ENCODE measurements at places on chromosomes 7 and 10.

GRCh38 chr10:99346247-99346646, 17.1 kb downstream of the CNNM1 start:
- DNase-seq, result no peak

DNA sequence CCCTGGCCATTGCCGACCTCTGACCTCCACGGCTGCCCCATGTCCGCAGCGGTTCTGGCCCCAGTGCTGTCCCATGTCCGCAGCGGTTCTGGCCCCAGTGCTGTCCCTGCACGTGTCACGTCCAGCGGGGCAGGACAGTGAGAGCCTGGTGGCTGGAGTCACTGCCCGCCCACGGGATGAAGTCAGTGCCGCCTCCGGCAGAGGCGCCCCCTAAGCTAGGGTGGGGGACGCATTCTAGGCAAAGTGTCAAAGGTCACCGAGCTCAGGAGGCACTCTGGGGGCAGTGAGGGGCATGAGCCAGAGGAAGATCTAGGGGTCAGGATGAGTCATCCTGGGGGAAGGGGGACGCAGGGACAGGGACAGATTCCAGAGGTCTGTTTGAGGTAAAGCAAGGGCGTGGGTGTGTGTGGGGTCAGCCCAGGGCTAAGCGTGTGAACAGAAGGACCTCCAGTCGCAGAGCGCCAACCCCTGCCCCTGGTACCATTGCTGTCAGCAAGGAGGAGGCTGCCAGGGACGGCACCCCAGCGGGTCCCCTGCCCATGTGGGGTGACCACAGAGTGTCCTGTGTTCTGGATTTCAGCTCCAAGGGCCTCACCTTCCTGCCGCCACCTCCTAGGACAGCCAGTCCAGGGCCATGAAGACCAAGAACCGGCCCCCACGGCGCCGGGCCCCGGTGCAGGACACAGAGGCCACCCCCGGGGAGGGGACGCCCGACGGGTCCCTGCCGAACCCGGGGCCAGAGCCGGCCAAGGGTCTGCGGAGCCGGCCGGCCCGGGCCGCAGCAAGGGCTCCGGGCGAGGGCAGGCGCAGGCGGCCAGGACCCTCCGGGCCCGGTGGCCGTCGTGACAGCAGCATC, 665 bp downstream of the BHLHA15 start:
- no peak for DNase-seq

DNA sequence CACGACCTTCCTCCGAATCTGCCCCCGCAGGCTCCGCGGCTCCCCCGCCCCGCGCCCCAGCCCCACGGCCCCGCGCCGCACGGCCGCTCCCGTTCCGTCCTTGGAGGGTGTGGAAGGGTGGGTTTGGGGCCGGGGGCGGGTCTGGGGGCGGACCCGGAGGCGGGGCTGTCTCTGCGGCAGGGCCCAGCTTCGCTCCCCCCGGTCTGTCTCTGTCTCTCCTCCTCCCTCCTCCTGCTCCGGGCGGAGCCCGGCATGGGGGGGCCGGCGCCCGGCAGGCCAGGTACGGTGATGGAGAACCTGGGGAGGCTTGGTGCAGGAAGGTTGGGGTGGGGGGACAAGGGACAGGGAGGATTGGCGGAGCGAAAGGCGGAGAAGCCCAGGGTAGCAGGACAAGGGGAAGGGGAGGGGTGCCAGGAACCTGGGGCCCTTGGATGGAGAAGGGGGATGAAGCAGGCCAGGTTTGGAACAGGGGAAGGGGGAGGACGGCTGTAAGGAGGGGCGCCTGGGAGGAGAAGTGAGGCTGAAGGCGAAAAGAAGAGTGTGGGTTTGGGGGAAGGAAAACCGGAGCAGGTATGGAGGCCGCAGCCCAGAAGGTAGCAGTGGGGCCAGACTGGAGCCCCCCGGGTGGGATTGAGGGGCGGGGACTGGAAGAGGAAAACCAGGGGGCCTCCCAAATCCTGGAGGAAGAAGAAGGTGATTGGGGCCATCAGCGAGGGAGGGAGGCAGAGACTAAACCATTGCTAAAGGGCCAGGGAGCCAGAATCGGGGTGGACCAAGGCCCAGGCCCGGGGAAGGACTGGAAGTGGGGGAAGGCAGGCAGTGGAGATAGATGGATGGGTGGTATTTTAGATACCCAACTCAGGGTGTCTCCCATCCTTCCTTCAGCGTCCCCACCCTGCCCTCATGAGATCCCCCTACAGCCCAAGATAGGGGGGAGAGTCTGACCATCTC, at the start of gene NYAP1:
Gene NYAP1, plus strand, starts transcription at position 206 of the 951 bp plus-strand sequence. CDS start 1,385 bp downstream, outside the sequence.
- DNase-seq, result peak; percentile 51

- no peak for DNase-seq
Measured at GRCh38 chr10:118002581-118002980, 44.2 kb downstream of the RAB11FIP2 start.

DNA sequence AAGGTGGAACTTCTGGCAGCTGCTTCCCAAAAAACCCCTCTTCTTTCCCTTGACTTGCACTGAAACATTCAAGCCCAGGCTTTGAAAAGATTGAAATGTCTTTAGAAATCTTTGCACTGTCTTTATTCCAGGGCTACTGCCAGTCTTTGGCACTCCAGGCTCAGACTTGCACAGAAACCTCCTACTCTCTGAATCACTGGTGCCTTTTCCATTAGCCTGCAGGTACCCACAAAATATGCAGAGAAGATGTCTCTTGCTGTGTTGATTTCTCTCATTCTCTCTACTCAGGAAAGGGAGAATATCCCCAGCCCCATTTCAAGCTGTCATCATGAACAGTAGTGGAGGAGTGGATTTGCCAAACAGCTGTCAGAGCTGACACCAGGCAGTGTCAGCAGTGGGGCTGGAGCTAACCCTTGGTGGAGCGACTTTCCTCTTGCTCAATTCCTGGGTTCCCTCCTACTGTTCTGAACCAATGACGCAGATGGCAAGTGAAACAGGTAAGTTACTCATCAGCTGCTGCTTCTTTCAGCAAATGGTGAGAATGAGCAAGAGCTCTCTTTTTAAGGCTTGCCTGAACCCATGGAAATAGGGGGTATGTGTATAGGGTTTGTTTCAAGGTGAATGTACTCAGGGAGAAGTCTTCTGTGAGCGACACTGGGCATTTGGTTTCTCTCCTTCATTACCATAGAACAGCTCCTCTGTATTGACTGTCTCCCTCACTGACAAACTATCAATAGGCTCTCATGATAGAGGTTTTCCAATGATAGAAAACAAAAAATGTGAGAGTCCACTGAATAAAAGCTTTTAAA, 362.4 kb downstream of the ADRA2A start:
- DNase-seq, result no peak

GRCh38 chr10:73163096-73163495, 4.7 kb downstream of the ECD start:
- DNase-seq, result no peak

DNA sequence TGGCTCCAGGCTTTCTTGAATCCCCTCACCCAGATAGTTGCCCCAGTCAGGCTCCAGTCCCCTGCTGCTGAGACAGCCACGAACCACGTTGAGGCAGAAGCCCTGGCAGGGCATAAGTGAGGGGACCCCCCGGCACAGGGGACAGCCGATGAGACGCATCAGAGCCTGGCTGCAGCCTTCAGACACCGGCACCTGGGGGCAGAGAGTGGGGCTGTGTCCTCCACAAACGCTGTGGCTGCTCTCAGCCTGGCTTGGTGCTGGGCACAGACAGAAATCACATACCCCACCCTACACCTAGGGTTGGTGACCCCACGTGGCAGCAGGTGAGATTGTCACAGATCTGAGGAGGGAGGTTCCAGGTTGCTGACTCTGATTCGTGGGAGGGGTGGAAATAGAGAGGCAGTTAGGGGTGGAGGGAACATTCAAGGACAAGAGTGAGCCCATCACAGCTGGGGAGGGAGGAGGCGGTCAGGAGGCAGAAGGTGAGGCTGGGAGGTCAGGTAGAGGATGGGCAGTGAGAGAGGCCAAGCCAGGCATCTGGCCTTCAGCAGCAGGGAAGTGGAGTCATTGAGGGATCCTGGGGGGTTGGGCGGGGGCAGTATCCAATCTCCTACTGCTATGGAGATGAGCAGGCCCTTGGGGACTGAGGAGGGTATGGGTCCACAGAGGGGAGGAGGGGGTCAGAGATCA, 3.2 kb downstream of the GPC2 start:
- DNase-seq, result no peak

DNA sequence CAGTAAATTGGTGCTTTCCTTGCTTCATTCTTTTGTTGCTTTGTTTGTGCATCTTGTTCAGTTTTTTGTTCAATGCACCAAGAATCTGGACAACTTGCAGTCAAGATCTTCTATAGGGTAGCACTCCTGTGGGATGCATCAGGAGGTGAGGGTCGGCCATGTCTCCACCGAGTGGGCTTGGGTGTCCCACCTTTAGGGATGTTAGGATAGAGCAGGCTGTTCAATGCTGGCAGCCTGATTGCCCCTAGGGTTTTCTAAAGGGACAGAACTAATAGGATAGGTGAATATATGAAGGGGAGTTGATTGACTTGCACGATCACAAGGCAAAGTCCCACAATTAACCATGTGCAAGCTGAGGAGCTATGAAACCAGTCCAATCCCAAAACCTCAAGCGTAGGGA, 109.9 kb downstream of the GLRX3 start:
- no peak for DNase-seq

GRCh38 chr10:131920693-131921092, 19.9 kb downstream of the PPP2R2D start:
- no peak for DNase-seq

- DNase-seq, result peak; percentile 74
Measured at GRCh38 chr10:104350127-104350635, 3.5 kb upstream of the CFAP58 start.

DNA sequence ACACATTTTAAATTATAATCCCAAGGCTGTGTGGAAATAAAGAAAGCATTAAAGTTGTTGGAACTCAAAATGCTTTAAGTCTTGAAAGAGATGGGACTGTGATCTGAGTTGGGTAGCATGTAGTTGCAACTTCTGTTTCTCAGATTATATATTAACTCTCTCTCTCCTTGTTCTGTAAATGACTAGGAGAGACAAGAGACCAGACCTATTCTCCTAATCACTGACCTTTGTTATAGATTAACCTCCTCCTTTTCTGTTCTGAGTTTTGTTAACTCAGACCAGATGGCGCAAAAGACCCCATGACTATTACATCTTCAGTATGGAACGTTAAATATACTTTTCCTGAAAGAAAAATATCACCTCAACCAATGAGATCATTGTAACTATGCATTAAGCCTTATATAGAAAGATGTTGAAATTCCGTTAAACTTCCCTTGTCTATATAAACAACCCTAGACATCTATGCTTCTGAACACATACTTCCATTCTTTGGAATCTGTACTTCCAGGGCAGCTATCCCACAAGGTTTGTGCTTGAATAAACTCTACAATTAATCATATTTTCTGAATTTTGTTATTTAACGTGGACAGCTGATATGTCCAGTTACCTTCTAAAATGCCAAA, 143.5 kb upstream of the TRIM24 start:
- DNase-seq, result no peak

DNA sequence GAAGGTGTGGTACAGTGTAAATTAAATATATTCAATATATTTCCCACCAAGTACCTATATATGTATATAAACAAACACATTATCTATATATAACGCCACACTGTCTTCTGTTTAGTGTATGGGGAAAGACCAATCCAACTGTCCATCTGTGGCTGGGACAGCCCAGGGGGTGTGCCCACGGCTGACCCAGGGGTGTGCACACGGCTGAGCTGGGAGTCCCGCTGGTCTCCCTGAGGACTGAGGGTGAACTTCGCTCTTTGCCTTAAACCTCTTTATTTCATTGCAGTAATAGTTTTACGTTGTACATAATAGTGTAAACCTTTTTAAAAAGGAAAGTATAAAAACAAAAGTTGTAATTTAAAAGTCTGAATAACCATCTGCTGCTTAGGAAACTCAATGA, 6.3 kb downstream of the EN2 start:
- DNase-seq, result no peak

GRCh38 chr7:131234719-131235488, 92.8 kb upstream of the MKLN1 start:
- no peak for DNase-seq

GRCh38 chr7:150946421-150947240, 31.5 kb downstream of the KCNH2 start:
- DNase-seq, result no peak

DNA sequence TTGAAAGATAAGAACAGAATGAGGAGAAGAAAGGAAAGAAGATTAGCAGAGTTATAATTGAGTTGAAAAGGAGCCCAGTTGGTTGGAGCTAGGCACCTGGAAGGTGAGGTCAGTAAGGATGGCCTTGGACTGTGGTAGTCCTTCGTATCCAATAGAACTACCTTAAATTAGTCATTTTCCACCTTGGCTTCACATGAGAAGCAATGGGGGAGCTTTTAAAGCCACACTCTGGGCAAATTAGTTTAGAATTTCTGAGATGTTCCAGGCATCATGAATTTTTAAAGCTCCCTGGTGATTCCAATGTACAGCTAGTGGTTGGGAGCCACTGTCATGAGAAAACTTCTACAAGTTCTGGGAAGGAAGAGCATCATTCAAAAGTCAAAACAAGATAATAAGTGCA, 27.3 kb upstream of the CYP3A5 start:
- DNase-seq, result no peak

DNA sequence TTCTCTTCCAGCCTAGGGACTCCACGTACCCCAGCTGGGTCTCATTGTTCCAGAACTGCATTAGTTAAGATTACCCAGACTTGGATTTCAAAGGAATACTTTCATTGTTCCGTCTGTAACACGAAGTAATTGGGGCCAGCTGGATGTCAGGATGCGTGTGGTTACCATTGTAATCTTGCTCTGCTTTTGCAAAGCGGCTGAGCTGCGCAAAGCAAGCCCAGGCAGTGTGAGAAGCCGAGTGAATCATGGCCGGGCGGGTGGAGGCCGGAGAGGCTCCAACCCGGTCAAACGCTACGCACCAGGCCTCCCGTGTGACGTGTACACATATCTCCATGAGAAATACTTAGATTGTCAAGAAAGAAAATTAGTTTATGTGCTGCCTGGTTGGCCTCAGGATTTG, 21.0 kb downstream of the LRRC17 start:
- DNase-seq, result no peak

- no peak for DNase-seq
Measured at GRCh38 chr10:109282510-109282909, 640.8 kb downstream of the XPNPEP1 start.

DNA sequence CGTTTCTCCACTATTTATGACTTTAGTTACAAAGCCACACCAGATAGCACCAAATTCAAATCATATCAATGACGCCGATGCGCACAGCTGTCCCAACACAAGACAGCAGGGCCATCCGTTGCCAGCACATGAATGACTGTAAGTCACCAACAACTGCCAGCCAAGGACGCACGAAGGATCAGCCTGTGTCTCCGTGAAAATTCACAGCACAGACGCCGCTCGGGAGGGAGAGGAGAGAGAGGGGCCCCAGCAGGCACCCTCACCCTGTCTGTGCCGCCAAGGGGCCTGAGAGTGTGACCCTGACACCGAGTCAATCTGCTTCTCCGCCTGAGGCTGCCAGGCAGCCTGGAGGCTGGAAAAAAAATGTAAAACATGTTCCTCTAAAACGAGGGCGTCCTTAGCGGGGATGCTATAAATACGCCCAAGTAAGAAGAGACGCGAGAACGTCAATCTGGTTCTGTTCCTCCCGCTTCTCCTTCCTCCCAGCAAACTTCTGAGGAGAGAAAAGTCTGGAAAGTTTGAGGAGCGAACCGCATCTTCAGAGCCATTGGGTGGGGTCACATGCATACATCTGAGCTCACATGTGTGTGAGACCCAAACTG, 111.2 kb downstream of the PTPRN2 start:
- no peak for DNase-seq
